ENCODE measurements at places on chromosomes 7 and 10.

DNA sequence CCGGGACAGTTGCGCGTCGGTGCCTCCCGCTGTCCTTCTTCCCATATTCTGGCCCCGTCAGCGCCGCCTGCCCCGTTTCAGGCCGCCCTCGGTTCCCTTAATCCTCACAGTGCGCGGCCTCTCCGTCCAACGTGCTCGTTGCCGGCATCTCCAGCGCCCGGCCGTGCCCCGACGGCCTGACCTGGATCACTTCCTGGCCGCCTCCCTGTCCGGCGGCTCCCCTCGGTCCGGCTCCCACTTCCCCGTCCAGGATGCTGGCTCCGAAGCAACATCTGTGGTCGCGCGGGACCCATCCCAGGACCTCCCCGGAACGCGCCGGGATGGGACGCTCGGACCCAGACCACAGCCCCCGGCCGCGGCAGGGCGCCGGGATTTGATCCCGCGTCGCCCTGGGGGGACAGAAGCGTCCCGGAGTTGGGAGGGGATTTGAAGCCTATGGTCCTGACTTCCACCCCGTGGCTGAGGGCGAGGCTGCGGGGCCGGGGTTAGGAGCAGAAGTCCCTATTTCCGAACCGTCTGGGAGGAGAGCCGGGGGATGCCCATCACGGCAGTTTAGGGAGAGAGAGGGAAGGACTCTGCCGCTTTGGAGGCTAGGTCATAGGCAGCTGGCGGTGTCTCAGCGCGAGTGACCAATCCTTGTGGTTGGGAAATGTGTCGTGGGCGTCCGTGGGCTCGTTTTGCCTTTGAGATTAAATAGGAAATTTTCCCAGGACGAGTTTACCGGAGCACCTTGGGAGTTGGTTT, 53.8 kb downstream of the KCTD7 start:
- no peak for DNase-seq

DNA sequence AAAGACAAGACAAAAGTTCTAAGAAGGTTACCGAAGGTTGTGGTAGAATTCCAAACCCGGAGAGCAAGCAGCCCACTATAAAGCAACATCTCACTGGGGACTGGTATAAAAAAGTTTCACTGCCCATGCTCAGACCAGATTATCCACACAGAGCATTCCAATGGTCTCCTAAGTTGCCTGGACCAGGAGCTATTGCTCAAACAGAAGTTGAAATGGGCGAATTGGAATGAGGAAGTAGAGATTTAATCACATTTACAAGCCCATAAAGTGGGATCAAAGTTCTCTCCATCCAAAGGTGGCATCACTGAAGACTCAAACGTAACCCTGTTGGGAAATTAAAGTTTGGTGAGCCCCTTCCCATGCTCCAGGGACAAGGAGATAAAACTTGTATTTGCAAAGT, 19.8 kb downstream of the OR2F1 start:
- no peak for DNase-seq

GRCh38 chr7:116095396-116095795, 64.8 kb upstream of the TFEC start:
- no peak for DNase-seq

GRCh38 chr7:128217967-128218652, 23.0 kb upstream of the LEP start:
- DNase-seq: no peak

- no peak for DNase-seq
These were observed 197.3 kb downstream of the PHF14 start for GRCh38 chr7:11170863-11171568.

DNA sequence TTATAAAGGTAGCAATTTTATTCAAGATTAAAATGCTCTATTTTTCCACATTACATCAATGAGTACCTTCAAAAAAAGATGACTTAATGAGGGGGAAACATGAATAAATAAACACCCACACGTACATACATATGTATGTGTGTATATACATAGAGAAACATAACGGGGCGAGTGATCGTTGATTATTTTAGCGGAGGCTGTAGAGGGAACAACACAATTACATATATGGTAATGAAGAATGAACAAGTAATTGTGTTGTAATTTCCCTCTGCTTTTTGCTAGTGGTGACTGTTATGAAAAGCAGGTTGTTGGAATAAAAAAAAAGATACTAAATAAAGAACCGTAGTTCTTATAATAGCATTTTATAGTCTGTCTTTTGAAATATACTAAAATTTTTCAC, 63.2 kb downstream of the CACNB2 start:
- DNase-seq: no peak

- no peak for DNase-seq
These were observed 51.2 kb upstream of the KMT2C start for GRCh38 chr7:152486968-152487367.

DNA sequence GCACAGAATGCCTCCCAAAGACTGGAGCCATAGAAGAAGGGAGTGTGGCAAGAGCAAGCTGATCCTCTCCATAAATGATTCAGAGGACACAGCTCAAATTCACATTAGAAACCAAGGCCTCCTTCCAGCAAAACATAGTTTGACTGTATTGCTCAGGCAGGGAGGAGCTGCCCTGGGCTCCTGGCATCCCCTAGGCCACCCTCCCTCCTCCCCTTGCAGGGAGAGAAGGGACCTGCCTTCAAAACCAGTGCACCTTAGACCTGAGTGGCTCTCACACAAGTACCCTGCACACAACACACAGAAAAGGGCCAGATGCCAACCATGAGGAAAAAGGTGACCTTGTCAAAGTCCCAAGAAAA, 64.7 kb downstream of the CREB3L2 start:
- DNase-seq: no peak
